ENCODE measurements at places on chromosomes 6 and 20.

- DNase-seq = no peak
Observed at GRCh38 chr6:54014440-54014839, 96.8 kb upstream of the MLIP start.

DNA sequence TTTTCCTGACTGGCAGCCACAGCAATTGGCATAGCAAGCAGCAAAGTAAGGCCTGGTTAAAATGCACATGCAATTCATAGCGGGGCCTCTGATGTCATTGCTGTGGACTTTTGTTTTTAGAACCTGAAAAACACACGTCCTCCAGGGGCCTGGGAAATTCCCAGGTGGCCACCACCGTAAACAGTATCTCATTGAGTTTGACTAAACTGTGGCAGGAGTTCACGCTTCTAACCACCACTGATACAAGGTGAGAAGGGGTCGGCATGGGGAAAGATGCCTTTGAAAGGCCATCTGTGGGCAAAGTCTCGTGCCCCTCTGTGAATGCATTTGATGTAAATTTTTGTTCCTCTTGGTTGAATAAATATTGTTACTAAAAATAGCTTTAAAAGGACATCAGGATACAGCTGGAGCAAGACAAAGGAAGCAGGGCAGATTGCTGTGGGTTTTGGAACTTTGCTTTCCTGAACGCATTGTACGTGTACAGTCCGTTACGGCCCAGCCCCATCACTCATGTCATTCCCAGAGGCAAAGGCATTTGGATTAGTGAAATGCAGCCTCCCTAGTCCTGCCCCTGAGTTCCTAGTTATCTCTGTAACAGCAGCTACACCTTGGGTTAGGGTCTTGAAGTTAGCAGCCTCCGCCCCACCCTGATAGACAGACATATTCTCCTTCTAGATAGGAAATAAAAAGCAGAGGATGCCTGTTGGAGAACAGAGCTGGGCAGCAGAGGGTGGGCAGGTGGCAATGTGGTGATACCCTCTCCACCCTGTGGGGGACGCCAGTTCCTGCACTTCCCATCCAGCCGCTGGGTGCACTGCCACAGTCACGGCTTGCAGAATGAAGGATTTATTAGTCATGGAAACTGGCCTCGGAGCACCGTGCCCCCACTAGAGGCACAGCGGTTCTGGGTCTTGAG, 80.3 kb downstream of the ZDHHC14 start:
- DNase-seq = peak; percentile 22

DNA sequence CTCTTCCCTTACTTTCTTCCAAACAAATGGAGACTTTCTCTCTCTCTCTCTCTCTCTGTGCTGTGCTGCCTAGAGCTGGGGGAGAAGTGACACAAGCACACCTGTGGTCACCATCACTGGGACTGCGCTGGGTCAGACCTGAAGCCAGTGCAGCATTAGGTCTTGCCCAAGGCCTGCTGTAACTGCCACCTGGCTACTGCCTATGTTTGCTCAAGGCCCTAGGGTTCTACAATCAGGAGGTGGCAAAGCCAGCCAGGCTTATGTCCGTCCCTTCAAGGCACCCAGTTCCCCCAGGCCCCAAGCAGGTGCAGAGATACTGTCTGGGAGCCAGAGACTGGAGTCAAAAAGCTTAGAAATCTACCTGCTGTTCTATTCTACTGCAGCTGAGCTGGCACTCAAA, 49.4 kb upstream of the TOP1 start:
- DNase-seq = no peak

DNA sequence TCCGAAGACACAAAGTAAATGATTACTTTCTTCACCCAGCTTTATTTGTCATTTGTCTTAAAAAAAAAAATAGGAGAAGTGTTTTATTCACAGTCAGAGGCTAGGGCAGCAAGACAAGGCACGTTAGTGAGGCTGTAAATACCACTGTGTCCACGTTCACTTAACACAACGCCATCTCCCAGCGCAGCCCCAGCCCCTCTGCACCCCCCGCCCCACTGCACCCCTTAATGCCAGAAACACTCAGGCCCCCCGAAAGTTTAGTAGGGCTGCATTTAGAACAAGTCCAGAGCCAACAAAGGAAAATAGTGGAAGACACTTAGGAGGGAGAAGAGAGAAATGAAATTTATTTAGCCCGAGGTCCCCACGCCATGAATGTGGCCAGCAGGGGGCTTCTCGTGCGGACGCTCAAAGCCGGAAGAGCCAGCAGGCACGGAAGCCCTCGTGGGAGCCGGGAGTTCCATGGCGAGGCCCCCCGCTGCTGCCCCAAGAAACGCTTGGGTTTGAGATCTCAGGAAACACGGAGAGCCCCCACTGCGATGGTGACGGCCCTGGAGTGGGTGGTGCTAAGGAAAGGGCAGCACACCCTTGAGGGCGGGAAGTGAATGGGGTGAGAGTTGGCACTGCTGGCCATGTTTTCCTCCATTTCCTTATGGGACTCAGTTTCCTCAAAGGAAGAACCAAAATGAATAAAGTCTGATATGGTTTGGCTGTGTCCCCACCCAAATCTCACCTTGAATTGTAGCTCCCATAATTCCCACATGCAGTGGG, 50.2 kb downstream of the IYD start:
- peak; percentile 60 for DNase-seq

GRCh38 chr20:2626853-2627541, 25.4 kb upstream of the NOP56 start:
- peak; percentile 60 for DNase-seq

GRCh38 chr6:21626756-21627155, 33.2 kb downstream of the SOX4 start:
- DNase-seq = no peak

DNA sequence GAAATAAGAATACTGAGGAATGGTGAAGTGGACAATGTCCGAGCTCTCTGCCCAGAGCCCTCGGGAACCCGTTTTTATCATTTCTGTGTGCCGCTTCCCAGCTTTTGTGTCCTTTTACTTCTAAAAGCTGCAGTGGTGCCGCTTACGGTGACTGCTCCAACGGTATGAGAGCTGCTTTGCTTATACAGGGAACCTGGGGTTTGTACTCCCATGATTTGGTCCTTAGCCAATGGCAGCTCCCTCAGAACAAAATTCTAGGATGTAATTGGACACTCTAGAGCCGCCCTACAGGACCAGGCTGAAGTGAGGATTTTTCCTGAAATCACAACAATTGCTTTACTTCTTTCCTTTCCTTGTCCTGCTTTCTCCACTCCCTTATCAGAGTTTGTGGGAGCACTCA, 24.2 kb upstream of the PCSK2 start:
- peak; percentile 26 for DNase-seq

- no peak for DNase-seq
Observed at GRCh38 chr6:15375638-15376290, 129.9 kb downstream of the JARID2 start.

- DNase-seq = no peak
Observed at GRCh38 chr20:38294076-38294591, 9.8 kb upstream of the BPI start.

GRCh38 chr6:140398076-140398475, 1023.6 kb upstream of the CITED2 start:
- DNase-seq = no peak

- DNase-seq = no peak
Observed at GRCh38 chr6:87690441-87690840, 11.6 kb downstream of the AKIRIN2 start.

DNA sequence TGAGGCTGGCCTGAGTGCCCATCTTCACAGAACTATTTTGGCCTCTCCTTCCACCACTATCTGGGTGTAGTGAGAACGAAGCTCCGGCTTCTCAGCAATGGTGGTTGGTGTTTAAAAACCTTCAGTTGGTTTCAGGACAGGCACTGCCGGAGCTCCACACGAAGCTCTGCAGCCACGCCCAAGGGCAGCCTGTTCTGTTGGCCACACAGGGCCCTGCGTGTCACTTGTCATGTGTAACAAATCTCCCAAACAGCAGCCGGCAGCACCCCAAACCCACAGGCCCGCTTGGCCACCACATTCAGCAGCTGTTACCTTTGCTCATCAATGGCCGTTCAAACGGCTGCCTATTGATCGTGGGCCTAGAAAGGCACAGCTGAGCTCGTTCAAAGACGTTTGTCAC, 97.5 kb downstream of the ERMARD start:
- DNase-seq = no peak

DNA sequence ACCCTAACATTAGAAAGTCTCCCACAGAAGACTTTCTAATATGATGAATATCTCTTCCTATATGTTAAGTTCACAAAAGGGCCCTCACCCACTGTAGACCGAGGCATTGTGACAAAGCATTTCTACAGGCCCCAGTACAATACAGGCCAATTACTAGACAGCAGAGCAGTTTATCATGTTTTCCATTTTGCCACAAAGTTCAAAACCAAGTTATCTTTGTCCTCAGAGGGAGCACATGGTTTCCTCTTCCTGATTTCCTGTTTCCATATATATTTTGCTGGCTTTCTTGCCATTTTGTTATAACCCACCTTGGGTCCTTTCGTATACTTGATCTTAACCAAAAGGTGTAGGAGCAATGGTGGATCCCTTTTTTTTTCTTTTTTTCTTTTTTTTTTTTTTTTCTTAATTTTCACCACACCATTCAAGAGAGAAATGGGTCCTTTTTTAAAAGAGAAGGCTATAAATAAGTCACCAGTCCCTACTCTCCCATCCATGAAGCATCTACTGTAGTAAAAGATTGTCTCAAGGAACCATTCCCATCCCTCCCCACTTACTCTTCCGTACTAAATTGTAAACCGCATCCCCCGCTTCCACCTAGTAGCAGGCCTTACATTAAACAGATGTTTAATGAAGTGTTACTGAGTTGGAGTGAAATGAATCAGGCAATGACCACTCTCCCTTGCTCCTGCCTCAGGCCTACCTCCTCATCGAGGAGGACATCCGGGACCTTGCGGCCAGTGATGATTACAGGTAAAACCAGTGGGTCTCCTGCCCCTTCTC, 2.1 kb upstream of the UBE2C start:
- DNase-seq = no peak

GRCh38 chr6:12324099-12324498, 33.9 kb downstream of the EDN1 start:
- peak; percentile 61 for DNase-seq

- DNase-seq = peak; percentile 72
Observed at GRCh38 chr20:38094373-38094891, 60.9 kb downstream of the RPRD1B start.

DNA sequence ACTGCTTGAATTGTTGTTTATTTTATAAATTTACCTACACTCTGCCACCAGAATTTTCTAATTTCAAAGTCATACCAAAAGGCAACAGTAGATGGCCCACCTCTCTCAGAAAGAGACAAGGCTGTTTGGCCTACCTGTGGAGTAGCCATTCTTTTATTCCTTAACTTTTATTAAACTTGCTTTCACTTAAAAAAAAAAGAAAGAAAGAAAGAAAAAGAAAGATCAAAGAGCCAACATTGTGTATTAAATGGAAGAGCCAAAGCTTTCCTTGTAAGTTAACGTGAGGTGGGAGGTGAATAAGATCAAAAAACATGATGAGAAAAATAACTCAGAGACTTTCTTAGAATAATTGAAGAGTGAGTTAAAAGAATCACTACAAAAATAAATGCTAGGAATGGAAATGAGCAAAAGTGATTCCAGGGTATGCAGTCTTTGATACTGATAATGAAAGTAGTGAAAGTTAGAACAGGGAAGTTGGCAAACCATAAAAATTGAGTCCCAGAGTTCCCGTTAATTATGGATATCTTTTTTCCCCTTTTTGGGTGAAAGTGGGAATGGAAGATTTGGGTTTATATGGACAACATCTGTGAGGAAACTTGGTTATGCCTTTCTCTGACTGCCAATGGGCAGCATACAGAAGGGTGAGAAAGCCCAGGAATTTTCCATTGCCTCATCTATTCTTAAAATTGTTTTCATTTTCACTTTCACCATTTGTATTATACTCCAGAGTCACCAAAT, 35.9 kb upstream of the MYB start:
- peak; percentile 28 for DNase-seq

DNA sequence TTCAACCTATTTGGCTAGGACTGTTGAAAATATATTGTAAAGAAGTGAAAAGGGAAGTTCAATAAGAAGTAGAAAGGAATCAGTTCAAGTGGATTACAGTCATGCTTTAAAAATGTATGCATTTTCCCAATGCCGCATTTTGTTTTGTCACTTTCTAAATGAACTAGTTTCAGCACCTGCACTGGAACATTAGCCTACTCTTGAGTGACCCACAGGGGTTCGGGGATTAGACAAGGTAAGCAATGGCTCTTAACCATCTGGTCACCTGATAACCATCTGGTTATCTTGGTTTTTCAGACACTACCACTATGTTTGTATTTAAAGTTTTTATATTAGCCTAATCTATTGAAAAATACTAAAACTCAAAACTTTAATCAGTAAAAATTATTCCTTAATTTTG, 97.6 kb downstream of the CD164 start:
- DNase-seq = no peak

DNA sequence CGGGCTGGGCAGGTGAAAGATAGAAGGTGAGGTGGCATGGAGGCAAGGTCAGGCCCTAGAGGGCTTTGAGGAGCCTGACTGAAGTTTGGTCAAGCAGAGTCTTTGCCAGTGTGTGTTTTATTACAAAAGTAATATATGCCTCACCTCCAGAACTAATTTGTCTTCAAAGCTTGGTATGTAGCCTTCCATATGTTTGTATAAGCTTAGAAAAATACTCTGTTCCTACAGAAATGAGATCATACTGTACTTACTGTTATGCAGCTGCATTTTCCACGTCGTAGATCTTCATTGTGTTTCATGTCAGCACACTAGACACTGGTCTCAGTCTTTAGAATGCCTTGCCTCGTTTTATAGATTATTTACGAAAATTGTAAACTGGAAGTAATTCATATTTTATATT, 61.8 kb downstream of the ANKS1A start:
- no peak for DNase-seq

DNA sequence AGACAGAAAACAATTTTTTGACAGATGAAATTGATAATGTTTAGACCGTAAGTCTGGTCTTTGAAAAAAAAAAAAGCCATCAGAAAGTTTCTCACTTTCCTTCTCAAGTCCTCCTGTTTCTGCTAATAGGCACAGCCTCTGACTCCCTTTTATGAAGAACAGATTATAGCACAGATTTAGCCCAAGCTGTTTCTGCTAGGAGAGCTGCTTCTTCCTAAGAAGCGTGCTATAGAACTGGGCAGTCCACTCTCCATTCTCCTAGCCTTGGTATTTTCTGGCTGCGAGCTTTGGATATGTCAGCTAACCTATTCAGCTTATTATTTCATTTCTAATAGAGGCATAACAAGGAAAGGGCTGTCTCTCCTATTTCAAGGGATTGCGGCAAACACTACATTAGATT, 112.5 kb downstream of the SGK1 start:
- DNase-seq = no peak

- no peak for DNase-seq
Observed at GRCh38 chr20:44357020-44357419, 1.5 kb downstream of the HNF4A start.

GRCh38 chr20:50282592-50283241, 92.1 kb downstream of the CEBPB start:
- DNase-seq = no peak

- DNase-seq = peak; percentile 50
Observed at GRCh38 chr6:135451617-135452190, 45.8 kb downstream of the AHI1 start.

- DNase-seq = peak; percentile 94
Observed at GRCh38 chr20:38434770-38435554, at the start of gene SNHG17. SNHG17 (minus strand) TSS chr20:38435328.

- DNase-seq = no peak
Observed at GRCh38 chr20:58519940-58520712, 4.9 kb upstream of the APCDD1L start.

Measured in fibroblast of skin of right quadriceps (primary cell).